ENCODE measurements at places on chromosomes 2 and 18.

DNA sequence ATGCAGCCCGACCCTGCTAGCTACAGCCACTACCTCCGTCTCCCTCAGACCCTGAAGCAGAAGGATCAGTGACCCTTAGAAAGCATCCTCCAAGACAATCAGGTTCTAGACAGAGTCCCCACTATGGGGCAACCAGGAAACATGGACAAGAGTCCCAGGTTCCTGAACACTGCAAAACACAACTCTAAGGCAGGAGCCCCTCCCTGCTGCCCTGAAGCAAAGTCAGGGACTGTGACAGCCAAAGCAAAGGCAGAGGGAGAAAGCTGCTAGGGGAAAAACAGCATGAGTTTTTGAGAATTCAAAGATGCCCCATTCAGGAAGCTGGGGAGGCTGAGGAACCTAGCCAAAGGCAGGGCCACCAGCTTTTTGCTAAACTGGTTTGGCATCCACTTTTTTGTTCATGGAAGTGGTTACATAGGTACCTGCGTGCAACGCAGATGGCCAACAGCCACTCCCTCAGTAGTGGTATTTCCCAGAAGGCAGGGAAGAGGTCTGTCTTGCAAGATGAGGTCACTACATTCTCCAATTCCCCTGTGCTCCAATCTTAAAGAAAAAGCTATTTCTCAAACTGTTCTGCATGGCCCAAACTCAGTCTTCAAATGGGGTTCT lies 33.2 kb downstream of the MYO5B start:
- DNase-seq: no peak

GRCh38 chr2:160375802-160376469 lies 117.7 kb downstream of the RBMS1 start:
- DNase-seq: no peak

DNA sequence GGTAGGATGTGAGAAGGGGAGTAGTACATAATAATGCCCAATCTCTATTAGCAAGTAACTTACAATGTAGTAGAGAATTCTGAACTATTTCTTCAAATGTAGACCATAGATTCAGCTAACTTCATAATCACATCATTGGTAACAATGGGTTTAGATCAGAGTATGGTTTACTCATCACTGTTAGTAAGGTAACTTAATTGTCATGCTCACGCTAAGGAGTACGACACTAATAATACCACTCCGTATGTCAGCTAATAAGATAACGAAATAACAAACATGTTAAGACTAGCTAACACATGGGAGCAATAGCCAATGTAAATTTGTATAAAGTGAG lies 56.4 kb upstream of the CCDC141 start:
- DNase-seq: no peak

GRCh38 chr2:187319441-187320108 lies 128.5 kb downstream of the CALCRL start:
- no peak for DNase-seq

DNA sequence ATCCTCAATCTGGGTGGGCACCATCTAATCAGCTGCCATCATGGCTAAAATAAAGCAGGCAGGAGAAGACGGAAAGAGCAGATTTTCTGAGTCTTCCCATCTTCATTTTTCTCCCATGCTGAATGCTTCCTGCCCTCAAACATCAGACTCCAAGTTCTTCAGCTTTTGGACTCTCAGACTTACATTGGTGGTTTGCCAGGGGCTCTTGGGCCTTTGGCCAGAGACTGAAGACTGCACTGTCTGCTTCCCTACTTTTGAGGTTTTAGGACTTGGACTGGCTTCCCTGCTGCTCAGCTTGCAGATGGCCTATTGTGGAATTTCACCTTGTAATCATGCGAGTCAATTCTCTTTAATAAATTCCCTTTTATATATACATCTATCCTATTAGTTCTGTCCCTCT lies 36.6 kb downstream of the DIPK1C start:
- DNase-seq: no peak

GRCh38 chr18:69817335-69817940 lies 130.2 kb downstream of the CD226 start:
- no peak for DNase-seq

DNA sequence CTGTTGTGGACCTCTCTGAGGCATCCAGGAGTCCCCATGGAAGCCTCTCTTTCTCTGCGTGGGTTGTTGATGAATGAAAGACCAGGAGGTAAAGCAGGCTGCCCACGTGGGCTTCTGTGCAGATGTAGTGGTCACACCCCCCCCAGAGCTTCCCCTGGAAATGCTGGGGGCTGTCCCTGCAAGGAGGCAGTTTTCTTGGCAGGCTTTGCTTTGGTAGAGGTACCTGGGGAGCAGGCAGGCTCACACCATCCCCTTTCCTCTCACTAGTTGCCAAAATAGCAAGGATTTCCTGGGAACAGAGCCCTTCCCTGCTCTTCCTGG lies 97.6 kb upstream of the MAP3K20 start:
- no peak for DNase-seq

GRCh38 chr18:65523461-65523860 lies 227.4 kb upstream of the CDH7 start:
- DNase-seq: no peak

All from tibial artery (tissue), 4 donors.